ENCODE measurements at places on chromosomes 3 and 15.

GRCh38 chr15:36682101-36682500 lies 102.7 kb downstream of the CDIN1 start:
- no peak for DNase-seq

DNA sequence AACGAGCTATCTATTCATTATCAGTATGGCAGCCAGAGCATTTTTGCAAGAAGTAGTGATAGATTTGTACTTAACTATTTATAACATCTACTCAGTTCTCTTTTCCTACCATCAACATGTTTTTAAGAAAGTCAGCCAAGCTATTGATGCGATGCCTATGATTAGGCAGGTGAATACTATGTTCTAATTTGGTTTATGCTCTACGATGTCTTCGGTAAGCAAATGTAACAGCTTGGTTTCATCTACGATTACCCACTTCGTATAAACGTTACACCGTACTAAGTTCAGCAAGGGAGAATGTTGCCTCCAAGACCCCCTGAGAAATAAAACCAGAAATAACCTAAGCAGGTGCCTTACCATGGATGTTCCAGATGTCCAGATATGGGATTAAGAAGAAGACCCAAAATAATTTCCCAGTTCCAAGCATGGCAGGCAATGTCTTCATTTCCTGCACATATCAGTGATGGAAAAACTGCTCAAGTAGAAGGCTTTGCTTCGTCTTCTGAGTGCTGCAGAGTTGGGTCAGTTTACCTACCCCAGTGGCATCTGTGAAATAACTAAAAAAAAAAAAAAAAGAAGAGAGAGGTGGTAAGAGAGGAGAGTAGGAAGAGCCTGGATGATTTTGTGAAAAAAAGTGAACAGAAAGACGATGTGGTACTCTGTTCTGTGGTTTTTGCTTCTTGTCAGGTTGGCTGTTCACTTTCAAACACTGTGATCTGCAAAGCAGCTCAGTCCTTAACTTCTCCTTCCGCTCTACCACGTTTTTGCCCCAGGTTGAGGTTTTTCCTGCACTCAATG lies at the start of gene BTLA:
BTLA (minus strand) TSS at position 559 of the 798 bp plus-strand sequence; CDS start at position 445, 114 bp downstream.
- DNase-seq: no peak

GRCh38 chr3:129827765-129828164 lies 65.7 kb downstream of the TMCC1 start:
- no peak for DNase-seq

- DNase-seq: no peak
These were observed 383.7 kb upstream of the PPP2R3A start for GRCh38 chr3:135581806-135582205.

- no peak for DNase-seq
These were observed 3.7 kb downstream of the CAV3 start for GRCh38 chr3:8737301-8737700.
